ENCODE measurements at places on chromosomes 1 and 21.

DNA sequence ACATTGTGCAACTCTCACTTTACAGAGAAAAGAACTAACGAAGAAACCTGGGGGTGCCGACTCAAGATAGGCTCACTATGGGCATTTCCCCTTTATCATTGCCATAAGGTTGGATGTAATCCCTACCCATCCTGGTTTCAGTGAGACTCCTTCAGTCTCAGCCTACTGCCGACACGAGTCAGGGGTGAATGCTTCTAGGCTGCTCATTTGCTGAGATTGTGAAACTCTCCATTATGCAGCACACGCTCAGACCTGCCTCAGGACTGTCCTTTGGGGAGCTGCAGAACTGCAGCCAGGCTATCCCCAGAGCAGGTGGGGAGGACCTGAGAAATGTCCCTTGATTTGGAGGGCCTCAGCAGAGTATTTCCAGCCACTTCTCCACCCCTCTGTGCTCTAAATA lies 22.2 kb downstream of the TSHB start:
- no peak for DNase-seq

GRCh38 chr1:234969581-234970400 lies 158.8 kb downstream of the TOMM20 start:
- DNase-seq, result no peak

DNA sequence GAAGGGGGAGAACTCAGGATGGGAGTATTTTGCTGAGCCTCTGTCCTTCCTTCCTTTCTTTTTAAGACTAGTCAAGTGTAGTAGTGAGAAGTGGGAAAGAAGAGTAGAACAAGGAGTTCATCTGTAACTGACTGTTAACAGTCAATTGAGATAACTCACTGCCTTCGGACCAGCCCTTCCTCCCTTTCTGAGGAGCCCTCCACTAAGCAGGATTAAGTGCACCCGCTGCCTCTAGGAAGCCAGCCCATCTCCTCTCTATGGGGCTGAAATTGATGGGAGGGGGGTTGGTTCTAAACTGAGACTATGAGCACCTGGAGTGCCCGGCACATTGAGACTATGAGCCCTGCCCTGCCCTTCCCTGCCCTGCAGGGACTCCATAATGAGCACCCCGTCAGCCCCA lies 72.7 kb upstream of the TINAGL1 start:
- DNase-seq, result no peak

GRCh38 chr1:234971586-234972297 lies 156.9 kb downstream of the TOMM20 start:
- no peak for DNase-seq

DNA sequence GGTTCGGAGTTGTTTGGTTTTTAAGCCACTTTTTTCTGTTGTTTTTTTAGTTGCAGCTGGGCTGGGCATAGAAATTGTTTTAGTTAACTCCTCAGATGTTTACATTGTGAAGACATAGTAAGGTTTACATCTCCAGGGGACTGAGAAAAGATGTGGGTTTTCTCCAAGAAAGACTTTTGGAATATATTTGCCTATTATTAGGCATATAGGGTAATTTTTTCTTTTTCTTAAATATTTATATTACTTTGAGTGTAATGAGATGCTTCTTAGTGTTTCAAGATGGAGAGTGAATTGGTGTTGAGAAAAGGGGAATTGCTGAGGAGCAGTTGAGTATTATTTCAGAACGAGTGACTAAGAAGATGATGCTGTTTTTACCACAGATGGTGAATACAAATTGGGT lies 26.6 kb upstream of the PIGK start:
- no peak for DNase-seq

DNA sequence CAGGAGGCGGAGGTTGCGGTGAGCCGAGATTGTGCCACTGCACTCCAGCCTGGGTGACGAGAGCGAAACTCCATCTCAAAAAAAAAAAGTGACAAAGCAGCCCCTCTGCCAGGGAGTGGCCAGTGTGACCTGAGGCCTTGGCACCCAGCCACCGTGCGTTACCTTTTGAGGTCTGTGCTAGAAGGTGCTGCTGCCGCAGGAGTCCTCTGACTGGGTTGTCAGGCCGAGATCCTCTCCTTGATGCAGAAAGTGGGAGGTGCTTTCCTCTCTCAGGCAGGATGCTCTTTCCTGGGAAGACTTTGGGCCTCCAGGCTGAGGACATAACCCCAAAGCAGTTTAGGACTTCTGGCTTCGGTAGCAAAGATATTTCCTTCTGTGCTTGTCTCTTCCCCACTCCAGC lies 280.5 kb upstream of the VAMP3 start:
- no peak for DNase-seq

GRCh38 chr1:9328201-9328600 lies 35.5 kb downstream of the SPSB1 start:
- no peak for DNase-seq
